Hematopoietic multipotent progenitor cell treated with erythropoietin and hydrocortisone succinate and interleukin-3 and kit ligand, for 8 days (in vitro differentiated cells): ENCODE measurements at places on chromosomes 2 and 18.

DNA sequence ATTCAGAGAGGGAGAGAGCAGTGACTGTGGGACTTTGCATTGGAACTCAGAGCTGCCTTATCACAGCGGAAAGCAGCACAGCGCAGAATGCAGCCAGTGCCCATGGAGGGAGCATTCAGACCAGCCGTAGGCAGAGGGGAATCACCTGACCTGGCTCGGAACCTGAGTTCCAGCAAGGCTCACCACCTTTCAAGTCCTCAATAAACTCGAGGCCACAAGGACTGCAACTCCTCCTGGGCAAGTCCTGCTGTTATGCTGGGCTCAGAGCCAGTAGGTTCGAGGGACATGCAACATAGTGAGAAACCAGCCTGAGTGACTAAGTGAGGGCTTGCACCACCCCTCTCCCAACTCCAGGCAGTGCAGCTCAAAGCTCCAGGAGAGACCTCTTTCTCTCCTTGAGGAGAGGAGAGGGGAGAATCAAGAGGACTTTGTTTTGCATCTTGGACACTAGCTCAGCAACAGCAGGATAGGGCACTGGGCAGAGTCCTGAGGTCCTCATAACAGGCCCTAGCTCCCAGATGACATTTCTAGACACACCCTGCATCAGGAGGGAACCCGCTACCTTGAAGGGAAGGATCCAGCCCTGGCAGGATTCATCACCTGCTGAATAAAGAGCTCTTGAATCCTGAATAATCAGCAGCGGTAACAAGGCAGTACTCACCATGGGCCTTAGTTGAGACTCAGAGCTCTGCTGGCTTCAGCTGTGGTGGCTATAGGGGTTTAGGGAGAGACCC is 136.8 kb upstream of the OTOS start:
- no peak for DNase-seq

GRCh38 chr2:190802626-190803209 is 77.9 kb upstream of the GLS start:
- no peak for DNase-seq

DNA sequence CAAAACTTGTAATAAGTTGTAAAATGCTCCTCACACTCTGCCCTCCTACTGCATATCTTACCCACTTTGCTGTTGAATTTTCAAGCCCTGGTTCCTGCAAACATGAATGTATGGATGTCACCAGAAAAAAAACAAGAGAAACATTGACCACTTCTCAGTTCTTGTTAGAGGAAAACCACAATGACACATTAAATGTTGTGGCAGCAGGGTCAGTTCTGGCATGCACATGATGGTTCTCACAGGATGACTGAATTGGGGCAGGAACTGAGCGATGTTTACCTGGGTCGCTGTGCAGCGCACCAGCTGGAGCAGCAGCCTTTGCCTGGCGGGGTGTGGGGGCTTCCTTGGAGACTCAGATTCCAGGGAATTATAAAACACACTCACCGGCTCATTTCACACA is 14.0 kb upstream of the PRKCE start:
- peak; percentile 23 for DNase-seq

DNA sequence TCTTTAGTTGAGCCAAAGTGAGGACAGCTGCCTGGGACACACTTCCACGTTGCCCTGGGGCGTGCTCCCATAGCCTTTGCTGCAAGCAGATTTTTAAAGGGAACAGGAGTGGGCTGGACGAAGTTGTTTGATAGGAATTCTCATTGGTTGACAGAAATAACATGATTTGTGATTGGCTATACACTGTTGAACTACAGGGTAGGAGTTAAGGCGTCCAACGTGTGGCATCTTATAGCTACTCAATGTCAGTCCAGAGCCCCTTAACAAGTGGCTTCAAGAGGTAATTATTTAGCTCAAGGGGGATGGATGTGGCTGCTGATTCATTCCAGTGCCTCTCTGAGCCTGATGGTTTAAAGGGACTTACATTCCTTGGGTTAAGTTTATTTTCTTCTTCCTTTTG is 65.5 kb downstream of the ACAA2 start:
- DNase-seq = no peak

GRCh38 chr2:71759060-71759459 is 305.7 kb downstream of the DYSF start:
- no peak for DNase-seq

GRCh38 chr2:202871300-202872141 is at the start of gene ICA1L:
Gene ICA1L (minus strand): TSS chr2:202871766. CDS start chr2:202829009, 42,757 bp downstream.
- DNase-seq = peak; percentile 36

- DNase-seq = peak; percentile 72
Measured at GRCh38 chr2:11738589-11739436, 7.6 kb upstream of the LPIN1 start.

- no peak for DNase-seq
Measured at GRCh38 chr2:191954451-191954850, 107.6 kb upstream of the CAVIN2 start.

DNA sequence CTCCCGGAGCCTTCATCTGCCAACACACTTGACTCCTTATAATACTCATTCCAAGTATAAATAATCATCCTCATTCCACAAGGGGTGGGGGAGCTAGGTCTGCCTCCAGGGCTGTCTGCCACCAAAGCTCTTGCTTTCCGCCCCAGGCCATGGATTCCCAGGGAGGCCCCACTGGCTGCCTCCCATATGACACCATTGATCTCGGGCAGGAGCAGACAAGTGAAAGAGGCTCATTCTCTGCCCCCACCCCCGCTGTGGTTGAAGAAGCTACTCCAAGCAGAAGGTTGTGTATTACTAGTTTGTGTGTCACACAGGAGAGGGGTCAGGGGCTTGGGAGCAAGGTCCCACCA is 99.5 kb downstream of the MRO start:
- DNase-seq = no peak

DNA sequence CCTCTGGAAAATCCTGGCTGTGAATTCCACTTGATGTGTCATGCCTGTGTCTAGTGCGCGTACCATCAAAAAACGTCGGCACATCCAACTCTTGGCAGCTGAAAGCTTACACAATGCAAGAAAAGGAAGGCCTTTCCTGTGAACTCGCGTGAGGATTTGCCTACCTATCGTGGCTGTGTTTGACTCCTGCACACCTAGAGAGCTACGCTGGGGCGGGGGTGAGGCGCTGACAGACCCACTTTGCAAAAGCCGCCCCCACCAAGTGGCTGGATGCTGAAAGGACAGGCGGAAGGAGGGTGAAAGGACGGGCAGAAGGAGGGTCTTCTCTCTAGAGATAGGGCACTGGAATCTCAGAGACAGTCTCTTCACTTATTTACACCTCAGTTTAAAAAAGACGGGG is 270.1 kb downstream of the EIPR1 start:
- DNase-seq = no peak

- DNase-seq = peak; percentile 76
Measured at GRCh38 chr2:41932241-41933045, 115.4 kb upstream of the PKDCC start.

GRCh38 chr2:138877421-138877820 is 97.2 kb upstream of the NXPH2 start:
- no peak for DNase-seq

GRCh38 chr2:225616848-225617247 is 217.3 kb downstream of the NYAP2 start:
- no peak for DNase-seq

DNA sequence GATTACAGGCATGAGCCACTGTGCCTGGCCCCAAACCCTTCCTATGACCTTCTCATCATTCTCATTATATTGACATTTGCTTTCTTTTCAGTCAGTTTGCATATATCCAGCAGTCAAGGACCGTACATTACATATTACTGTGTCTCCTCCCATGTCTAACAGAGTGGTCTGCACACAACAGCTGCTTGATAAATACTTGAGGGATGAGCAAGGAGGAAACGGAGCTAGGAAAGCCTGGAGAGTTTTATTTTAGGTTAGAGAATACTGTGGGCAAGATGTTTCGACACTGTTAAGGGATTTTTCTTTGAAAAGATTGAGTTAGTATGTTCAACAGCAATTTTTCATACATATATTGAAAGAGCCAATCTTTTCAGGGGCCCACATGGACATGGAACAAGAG is 76.2 kb upstream of the CHRNA1 start:
- DNase-seq = no peak

DNA sequence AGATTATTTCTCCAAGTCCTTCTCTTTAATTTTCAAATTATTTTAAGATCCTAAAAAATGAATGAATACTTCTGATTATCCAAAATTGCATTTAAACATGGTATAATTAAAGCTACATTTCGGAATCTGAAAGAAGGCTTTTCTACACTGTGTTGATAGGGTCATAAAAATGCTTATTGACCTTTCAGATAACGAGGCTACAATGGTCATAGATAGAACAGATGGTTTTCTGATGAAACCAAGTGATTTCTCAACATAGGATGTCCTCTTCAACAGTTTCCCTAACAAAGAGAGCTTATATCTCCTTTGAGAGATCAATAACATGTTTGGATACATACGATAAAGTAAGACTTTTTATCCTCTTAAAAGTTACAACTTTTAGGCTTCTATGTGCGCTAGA is 201.1 kb downstream of the PTH2R start:
- DNase-seq = no peak

DNA sequence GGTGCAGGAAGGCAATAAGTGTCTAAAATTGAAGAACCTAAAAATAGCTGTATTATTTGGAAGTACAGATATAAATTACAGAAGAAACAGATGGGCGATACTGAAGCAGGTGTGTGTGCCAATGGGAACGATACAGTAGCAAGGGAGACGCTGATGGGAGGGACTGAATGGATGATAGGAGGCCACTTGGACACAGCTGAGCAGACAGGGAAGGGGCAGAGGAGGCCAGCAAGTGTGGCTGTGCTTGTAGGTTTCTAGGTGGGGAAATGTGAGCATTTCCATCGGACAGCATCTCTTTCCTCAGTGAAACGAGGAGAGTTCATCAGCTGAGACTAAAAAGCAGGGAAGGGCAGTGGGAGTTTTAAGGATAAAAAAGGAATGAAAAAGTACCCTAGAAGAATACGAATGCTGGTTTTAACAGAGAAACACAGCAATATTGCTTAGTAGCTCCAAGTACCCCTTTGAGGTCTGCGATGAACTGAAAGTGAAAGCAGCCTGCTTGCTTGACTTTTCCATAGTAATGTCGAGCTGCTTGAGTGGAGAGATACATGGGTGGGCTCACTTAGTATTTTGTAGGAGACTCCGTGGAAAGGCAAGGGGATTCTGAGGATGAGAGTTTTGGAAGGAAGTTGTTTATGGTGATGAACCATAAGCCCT is 91.7 kb upstream of the EPC2 start:
- DNase-seq = peak; percentile 35

DNA sequence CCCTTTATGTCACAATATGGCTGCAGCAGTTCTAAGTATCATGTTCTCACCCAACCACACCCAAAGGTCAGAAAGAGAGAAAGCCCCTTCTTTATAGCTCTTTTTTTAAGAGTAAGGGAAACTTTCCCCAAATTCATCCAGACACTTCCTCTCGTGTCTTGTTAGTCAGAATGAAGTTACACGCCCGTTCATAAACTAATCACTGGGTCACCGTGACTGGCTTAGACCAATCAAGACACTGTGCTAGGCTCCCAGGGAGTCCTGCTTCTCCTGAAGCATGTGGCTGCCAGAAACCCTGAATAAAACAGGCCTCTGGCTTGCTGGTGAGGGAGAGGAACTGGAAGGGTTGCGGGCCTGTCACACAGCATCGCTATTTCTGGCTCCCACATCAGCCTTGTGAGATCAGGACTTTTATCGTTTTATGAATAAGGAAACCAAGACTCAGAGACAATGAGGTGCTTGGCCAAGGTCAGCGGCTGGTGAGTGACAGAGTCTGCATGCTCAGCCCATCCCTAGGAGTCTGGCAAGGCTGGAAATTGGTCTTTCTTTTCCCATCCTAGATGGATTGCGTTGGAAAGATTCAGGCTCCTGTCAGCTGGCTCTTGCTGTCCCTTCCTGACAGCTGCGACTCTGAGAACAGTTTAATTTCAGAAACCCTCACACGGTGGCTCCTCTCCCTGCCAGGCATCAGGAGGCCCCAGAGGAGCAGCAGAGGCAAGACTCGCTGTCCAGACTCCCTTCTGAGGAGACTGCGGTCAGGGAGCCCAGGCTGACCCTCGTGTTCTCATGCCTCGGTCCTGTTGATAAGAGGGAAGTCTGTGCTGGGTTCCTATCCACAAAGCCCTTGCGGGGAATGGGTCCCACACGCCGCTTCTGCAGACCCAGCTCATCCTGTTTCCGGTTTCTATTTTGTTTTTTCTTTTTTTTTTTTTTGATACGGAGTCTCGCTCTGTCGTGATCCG is 104.5 kb upstream of the TAF1B start:
- DNase-seq = peak; percentile 3

DNA sequence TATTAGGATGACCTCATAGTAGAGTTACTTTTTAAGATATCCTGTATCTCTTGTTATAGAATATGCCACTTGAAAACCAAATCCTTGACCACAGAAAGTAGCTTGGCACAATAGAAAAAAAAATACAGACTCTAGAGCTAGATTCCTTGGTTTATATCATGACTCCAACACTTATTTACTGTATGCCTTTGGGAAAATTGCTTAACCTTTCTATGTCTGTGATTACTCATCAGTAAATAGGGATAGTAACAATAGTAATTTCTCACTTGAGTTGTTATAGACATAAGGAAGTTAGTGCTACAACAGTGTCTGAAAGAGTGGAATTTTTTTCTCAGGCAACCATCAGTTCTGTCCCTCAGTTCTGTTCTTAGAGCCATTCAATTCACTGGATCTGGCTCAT is 193.8 kb downstream of the GULP1 start:
- DNase-seq = no peak

- DNase-seq = no peak
Measured at GRCh38 chr2:148253685-148254084, 232.8 kb downstream of the MBD5 start.

GRCh38 chr2:240596080-240596460 is 9.5 kb downstream of the CAPN10 start:
- no peak for DNase-seq

GRCh38 chr2:176390276-176391147 is 121.3 kb downstream of the MTX2 start:
- no peak for DNase-seq

DNA sequence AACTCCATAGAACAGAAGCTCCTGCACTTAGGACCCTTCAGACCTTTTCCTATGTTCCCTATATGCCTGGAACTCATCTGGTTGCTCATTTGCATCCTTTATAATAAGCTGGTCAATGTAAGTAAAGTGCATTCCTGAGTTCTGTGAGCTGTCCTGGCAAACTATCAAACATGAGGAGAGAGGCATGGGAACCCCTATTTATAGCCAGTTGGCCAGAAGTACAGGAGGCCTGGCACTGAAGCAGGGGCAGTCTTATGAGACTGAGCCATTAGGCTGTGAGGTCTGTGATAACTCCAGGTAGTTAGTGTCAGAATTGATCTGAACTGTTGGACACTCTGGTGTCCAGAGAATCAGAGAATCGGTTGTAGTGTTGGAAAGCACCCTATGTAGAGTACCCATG is 88.4 kb downstream of the EHD3 start:
- DNase-seq = no peak

- peak; percentile 14 for DNase-seq
Measured at GRCh38 chr2:175233135-175233719, 51.7 kb upstream of the ATP5MC3 start.

- DNase-seq = peak; percentile 85
Measured at GRCh38 chr2:208025037-208025813, at the start of gene PLEKHM3. Gene PLEKHM3 (minus strand): TSS chr2:208025527. CDS start chr2:208001639, 23,888 bp downstream.

DNA sequence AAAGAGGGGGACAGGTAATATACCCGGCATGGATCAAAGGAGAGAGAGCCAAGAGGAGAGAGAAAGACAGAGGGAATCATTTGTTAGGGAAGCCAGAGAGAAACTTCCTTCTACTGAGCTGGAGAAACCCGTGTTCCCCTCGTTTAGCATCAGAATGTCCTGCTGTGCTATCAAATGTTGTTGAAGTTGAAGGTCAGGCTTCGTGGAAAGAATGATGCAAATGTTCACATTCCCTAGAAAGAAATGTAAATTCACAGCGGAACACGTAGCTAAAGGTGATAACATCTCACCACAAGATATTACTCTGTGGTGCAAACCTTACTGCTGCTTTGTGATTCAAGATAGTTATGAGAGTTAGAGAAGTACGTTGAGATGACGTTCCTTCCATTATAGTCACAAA is 258.1 kb downstream of the LNPK start:
- no peak for DNase-seq
